ENCODE measurements at places on chromosomes 5 and 9. TPM values are rescaled to one million over a fixed set of nuclear protein-coding genes. Genes with fewer than 3 reads are reported as not detected.
A peak's percentile ranks its signal among the peaks of the same experiment; 100 is the strongest.

DDX31 gene
- total RNA-seq, result 10.1 TPM

- DNase-seq, result peak; percentile 40
These were observed 117.3 kb downstream of the GDNF start for GRCh38 chr5:37722236-37723161.

DNA sequence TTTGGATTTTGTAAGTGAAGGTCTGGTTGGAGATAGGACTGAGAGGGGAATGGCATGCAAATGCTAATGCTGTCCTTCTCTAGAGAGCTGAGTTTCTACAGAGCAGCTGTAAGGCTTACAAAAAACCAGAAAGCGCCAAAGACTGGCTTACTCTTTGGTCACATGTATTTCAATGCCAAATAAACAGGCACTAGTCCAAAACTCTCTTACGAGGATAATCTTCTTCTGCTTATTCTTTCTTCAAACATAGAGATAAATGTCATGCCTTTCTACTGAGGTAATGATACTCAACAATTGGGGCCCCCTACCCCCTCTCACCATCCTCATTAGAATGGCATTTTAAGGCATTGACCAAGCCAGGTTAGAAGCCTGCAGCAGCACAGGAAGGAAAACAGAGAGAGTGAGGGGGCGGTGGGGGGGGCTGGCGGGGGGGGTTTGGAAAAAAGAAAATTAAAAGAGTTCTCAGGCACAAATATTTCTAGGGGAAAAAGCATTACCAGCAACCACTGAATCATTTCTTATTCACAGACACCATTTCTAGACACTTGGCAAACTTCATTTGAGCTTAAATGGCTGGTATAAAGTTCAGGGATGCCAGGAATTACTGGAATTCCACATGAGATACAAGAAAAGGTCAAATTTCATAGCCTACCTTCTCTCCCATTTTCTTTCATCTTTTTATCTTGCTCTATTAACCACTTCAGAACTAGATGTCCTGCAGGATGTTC, 34.0 kb downstream of the PUM3 start:
- DNase-seq, result peak; percentile 16

DNA sequence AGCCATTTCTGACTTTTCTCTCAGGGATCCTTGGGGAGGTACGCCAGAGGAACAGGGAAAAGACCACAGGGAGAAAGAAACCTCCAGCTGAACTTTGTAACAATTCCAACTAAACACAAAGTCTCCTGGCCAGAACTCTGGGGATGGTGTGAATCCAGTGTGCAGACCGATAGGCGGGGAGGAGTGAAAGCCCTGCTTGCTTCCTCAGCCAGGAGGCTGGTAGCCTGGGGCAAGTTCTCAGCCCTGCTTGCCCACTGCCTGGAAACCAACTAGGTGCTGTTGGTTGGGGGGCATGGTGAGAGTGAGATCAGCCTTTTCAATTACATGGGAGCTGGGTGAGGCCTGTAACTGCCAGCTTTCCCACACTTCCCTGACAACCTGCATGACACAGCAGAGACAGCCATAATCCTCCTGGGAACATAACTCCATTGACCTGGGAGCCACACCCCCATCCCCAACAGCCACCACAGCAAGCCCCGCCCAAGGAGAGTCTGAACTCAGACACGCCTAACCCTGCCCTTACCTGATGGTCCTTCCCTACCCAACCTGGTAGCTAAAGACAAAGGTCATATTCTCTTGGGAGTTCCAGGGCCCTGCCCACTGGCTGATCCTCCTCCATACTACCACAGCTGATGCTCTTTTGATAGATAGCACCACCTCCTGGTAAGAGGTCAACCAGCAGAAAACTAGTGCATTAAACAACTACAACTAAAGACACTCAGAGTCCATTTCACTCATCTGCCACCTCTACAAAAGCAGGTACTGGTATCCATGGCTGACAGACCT, 100.1 kb upstream of the TNFAIP8 start:
- DNase-seq, result no peak

GRCh38 chr5:32542216-32543059, 42.9 kb upstream of the SUB1 start:
- no peak for DNase-seq

DNA sequence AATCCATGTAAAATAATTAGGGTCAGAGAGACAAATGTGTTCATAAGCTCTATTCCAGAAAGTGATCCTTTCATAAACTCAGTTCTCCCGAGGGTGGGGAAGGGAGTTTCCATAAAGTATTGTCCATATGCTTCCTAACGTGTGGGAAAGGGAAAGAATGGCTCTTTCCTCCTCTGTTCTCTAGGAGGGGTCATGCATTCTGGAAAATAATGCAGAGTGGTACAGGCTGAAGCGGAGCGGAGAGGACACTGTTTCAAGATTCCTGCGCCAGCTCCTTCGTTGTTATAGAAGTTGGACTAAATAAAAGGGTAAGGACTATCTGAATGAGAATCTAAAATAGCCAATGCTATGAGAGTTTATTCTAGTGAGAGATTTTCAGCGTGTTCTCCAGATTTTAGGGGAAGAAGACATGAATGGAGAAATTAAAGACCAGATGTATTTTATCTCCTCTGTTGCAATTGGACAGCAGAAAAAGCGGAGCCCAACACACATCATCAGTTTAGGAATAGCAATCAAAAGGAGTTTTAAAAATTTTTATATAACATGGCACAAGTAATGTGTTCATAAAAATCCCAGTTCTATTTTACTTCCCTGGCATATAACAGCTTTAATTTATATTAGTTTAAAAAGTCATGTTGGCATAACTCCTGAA, 166.9 kb upstream of the MPDZ start:
- DNase-seq, result peak; percentile 84

- DNase-seq, result no peak
These were observed 133.2 kb upstream of the PRLR start for GRCh38 chr5:35363387-35363965.

DNA sequence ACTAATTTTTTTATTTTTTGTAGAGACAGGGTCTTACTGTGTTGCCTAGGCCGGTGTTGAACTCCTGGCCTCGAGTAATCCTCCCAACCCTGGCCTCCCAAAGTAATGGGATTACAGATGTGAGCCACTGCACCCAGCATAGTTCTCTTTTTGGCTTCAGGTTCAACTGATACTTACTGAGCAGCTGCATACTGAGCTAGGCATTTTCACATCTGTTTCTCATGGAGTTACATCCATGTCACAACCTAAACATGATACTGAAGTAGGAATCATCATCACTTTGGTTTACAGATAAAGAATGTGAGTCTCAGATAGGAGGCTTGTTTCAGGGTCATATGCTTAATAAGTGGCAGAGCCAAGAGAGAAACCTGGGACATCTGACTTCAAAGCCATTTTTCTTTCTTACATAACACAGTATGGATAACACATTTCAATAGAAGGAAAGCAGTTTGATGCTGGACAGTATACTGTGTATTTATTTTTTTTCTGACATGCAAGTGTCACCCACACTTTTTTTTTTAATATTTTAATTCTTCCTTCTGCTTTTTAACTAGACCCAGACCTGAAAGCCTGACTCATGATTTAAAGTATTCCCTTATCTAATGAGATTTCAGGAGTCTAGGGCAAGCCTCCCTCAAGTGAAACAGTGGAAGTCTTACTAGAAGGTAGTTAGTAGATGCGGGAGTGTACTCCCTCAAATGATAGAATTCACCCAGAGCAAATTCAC, 90.8 kb downstream of the HACD4 start:
- peak; percentile 1 for DNase-seq

TLE1 gene
- total RNA-seq, result 82.4 TPM

POLK gene
- 22.0 TPM for total RNA-seq

DBH gene
- not detected for total RNA-seq

- DNase-seq, result no peak
These were observed 306.8 kb downstream of the SEMA5A start for GRCh38 chr5:9239071-9239470.

GRCh38 chr9:86978413-86978812, 31.1 kb upstream of the GAS1 start:
- no peak for DNase-seq

DNA sequence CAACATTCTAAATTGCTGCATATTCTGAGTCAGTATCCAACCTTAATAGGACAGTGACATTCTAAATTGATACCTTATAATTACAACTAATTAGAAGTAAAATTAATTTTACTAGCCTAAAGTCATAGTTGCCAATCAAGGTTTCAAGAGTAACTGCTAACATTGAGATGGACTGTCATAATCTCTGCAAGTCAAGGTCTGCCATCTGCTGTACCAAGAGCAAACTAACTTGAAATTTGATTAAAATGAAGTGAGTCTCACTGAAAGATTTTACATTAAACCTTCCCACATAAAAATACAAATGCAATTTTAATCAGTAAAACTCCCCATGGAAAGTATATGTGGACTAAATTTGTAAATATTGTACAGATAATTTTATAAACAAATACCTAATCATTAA, 235.3 kb downstream of the PRDM9 start:
- DNase-seq, result no peak

WDR38 gene
- not detected for total RNA-seq

ALDOB gene
- total RNA-seq, result 0.13 TPM

GRCh38 chr5:18240971-18241370, 606.7 kb downstream of the TAF11L14 start:
- no peak for DNase-seq

DNA sequence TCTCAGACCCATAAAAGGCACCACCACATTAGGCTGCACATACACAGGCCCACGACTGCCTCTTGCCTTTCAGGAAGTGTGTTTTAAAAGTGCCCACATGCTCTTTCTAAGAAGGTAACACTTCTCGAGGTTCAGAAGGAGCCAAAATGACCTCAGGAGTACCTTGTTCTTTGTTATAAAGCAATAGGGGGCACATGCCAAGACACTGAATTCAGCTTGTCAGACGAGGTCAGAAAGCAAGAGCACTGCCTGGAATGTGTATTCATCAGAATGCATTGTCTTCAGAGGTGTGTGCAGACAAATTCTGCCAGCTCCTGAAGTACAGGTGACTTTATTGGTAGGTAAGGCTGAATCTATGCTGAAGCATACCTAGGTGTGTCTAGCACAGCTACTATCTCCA, 114.5 kb upstream of the IRX1 start:
- no peak for DNase-seq

DNA sequence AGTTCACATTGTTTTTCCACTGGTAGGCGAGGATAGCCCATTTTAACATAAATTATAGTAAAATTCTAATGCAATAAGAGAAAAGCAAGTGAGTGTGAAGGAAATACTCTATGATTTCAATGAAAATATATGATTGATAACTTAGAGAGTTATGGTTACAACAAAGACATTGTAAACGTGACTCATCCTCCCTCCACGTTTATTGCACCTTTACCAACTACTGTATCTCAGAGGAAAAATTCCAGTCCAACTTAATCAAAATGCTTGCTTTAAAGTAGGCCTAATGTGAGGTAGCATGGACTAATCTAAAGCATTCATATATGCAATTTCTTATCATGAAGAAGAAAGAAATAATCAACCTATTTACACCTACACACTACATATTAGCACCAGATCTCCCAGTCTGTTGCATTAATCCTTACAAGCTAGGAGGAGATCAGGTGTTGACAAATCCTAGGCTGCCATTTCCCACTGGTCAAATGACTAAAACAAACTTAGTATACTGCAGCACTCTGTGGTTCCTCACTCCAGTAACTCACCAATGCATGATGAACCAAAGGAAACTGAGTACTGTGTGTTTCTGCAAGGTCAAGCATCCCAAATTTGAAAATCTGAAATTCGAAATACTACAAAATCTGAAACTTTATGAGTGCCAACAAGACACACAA, 41.7 kb downstream of the ECPAS start:
- DNase-seq, result no peak

SPINK4 gene
- not detected for total RNA-seq

GRCh38 chr9:3331801-3332200, 194.0 kb downstream of the RFX3 start:
- DNase-seq, result no peak

- peak; percentile 93 for DNase-seq
These were observed 304.0 kb downstream of the PRELID2 start for GRCh38 chr5:145531038-145531734.

DNA sequence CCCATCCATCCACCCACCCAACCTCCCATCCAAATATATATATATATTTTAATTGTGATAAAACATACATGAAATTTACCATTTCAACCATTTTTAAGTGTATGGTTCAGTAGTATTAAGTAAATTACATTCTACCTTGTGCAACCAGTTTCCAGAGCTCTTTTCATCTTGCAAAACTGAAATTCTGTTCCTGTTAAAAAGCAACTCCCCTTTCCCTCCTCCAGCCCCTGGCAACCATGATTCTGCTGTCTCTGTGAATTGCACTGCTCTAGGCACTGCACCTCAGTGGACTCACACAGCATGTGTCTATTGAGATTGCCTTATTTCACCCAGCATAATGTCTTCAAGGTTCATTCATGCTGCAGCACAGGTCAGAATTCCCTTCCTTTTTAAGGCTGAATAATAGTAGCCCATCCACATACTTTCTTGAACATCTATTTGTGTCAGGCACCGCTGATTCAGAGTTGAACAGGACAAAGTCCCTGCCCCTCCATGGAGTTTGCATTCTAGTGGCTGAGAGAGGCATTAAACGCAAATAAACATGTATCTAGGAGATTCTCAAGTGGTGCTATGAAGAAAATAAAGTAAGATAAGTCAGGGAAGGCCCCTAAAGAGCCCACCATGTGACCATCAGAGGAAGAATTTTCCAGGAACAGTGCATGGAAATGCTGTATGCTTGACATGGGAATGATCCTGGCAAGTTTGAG, 24.0 kb downstream of the CSF1R start:
- DNase-seq, result no peak

CCNJL gene
- 8.5 TPM for total RNA-seq

GRCh38 chr9:114894609-114895433, 35.6 kb downstream of the TNFSF8 start:
- DNase-seq, result peak; percentile 97

GRCh38 chr5:162067162-162067561, 411 bp upstream of the GABRG2 start:
- no peak for DNase-seq

Data from dermis microvascular lymphatic vessel endothelial cell (primary cell).